GM06990 (cell line): ENCODE measurements at places on chromosomes 12 and 14.
A peak's percentile ranks its signal among the peaks of the same experiment; 100 is the strongest.

- DNase-seq: no peak
Observed at GRCh38 chr14:103923863-103924262, 4.4 kb upstream of the TDRD9 start.

DNA sequence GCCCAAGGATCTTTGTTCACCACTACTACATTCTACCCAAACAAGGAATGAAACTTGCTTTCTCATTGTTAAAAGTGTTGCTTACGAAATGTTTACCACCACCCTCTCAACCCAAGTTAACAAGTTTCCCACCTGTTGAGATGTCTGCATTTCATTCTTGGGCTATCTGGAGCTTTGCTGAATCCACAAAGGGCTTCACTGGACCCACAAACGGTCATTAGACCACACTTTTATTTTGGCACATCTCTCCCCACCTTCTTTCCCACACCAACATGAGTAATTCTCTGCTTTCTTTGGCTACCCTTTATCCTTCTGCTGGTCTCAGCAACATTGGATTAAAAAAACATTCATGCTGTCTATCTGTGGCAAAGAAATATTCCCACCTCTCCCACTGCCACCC, 78.0 kb downstream of the TMEM260 start:
- no peak for DNase-seq

DNA sequence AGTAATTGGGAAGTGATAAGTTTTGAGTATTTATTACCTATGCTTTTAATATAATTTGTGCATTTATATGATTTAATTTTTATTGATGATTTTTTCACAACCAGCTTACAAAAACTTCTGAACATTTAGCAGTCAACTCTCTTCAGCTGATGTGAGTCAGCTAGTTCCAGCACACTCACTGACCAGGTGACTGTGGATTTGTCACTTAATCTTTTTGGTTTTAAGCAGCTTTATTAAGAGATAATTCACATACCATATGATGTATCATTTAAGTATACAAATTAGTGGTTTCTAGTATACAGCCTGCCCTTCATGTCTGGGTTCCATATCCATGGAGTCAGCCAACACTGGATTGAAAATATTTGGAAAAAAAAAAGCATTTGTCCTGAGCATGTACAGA, 103.5 kb downstream of the SYNE2 start:
- no peak for DNase-seq

DNA sequence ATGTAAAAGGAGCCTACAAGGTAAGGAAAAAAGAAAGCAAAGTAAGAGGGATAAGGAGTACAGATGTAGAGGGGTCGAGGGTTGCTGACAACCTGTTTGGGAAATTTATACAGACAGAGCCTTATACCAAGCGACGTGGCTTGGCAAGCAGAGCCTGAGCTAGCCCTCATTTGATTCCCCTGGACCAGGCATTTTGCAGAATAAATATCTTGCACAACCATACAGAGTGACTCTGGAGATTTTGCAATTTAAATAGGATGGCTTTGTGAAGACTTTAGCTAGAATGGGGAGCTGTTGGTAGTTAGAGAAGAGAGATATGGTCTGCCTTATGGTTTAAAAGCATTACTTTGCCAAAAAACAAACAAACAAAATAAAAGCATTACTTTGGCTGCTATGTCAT, 11.1 kb upstream of the ANO6 start:
- DNase-seq: no peak

GRCh38 chr12:69875416-69875935, 50.4 kb downstream of the MYRFL start:
- DNase-seq: no peak

DNA sequence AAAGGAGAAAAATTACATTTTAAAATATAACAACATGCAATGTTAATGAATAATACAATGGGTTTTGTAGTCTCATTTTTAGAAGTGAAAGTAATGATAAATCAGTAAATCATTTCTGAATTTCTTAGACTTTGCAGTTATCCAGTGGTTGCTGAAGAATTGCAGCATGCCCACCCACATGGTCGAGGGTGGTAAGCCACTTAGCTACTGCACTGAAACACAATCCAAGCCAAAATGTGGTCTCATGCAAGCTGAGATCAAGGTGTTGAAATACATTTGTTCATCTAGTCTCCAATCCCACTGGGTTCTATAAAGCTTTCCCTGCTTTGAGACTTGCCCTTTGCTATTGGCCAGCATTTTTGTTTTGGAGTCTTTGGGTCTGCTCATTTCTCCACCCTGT, 247.9 kb downstream of the NELL2 start:
- no peak for DNase-seq

DNA sequence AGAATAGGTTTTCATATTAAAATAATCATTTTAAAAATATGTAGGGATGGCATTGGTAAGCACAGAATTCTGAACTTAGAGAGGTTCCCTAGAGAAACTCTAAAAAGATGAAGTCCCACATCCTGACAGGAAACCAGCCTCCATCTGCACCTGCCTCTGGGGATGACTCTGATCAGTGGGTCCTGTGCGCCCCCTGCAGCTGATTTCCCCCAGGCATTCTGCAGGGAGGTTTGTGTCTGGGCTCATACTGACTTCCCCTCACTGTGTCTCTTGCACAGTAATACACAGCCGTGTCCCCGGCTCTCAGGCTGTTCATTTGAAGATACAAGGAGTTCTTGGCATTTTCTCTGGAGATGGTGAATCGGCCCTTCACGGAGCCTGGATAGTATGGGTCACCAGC, 602.9 kb downstream of the TMEM121 start:
- DNase-seq: peak; percentile 31

- DNase-seq: no peak
Observed at GRCh38 chr12:53862831-53863230, 75.8 kb upstream of the HOXC13 start.

DNA sequence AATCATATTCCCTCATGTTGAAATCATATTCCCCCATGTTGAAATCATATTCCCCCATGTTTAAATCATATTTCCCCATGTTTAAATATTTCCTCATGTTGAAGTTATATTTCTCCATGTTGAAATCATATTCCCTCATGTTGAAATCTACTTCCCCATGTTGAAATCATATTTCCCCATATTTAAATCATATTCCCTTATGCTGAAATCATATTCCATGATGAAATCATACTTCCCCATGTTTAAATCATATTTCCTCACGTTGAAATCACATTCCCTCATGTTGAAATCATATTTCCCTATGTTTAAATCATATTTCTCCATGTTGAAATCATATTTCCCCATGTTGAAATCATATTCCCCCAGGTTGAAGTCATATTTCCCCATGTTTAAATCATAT, 34.6 kb upstream of the ADGRD1 start:
- DNase-seq: no peak

DNA sequence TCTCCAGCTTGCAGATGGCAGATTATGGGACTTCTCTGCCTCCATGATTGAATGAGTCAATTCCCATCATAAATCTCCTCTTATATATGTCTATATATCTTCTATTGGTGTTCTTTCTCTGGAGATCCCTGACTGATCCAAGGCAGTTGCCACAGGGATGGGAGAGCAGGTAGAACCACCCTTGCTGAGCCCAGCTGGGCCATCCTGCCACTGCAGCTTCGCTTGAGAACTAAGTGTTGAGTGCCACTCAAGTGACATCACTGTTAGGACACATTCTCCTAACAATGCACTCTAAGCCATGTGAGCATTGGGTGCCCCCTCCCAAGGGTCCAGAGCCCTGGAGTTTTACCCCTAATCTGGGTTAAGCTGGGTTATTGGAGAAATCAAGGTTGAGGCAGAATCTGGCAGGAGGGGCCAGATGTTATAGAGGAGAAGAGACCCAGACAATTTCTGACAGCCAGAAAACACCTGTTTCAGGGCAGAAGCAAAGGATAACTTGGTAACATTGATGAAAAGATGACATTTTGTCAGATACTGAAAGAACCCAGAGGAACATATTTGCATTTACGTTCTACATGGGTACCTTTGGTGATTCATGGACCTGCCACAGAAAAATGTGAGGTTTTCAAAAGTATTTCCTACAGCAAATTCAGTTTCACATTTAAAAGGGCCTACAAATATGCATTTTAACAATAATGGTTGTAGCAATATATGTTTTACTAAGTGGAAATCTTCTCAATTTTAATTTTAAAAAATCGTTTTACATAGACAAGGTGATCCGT, 57.2 kb upstream of the MAX start:
- DNase-seq: peak; percentile 50

GRCh38 chr14:54211551-54212308, 185.1 kb upstream of the CDKN3 start:
- DNase-seq: no peak

GRCh38 chr12:22543246-22544037, 900 bp downstream of the C2CD5 start:
- peak; percentile 76 for DNase-seq

DNA sequence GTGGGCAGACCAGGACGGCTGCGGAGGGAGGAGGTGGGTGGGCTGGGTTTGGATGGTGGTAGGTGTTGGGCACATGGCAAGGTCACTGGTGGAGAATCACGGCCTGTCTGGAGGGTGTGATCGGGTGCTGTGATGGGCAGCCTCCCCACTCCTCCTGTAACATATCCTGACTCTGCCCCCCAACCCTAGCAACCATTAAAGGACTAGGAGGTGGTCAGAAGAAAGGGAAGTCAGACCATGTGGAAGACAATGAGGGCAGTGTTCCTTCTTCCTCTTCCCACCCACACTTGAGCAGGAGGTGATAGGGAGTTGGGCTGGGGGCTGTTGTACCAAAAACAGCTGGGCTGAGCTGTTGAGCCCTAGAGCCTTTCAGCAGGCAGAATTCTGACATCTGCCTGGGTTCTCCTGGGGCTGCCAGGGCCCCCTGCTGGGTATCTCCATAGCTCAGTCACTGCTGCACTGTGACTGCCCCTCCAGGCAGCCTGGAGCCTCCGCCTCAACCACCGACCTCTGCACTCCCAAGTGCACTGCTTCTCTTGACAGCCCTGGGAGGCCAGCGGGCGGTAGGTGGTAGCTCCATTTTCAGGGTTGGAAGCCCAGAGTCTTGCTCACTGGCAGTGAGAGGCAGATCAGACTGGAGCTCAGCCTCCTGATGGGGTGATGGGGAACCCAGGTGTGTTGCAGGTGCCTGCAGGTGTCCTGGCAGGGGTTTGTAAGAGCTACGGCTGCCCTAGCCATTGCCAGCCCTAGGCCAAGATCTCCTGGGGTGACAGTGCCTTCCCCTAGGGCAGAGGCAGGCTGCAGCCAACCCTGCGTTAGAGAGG, 15.4 kb downstream of the VASH1 start:
- DNase-seq: no peak

GRCh38 chr14:91897106-91897701, 29.9 kb upstream of the TC2N start:
- no peak for DNase-seq

DNA sequence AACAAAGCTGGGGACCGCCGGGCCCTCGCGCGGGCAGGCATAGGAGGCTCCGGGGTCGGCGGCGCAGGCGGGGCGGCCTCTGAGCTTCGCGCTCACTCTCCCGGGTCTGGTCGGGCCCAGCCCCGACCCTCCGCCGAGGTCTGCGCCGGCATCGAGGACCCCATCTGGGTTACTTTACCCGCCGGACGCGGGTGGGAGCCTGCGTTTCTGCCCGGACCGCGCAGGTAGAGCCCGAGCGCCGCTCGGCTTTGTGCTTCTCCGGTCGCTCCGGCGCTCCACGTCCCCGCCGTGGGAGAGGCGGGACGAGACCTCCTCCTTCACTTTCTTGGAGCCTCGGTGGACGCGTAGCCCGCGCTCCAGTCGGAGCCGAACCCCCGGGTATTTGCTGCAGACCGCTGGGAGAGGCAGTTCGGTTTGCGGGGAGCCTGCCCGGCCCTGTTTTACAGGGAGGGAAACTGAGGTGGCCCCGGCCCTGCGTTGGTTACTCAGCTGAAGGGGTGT, 63.2 kb downstream of the FBXL14 start:
- no peak for DNase-seq
